ENCODE measurements at places on chromosomes 4 and X.

DNA sequence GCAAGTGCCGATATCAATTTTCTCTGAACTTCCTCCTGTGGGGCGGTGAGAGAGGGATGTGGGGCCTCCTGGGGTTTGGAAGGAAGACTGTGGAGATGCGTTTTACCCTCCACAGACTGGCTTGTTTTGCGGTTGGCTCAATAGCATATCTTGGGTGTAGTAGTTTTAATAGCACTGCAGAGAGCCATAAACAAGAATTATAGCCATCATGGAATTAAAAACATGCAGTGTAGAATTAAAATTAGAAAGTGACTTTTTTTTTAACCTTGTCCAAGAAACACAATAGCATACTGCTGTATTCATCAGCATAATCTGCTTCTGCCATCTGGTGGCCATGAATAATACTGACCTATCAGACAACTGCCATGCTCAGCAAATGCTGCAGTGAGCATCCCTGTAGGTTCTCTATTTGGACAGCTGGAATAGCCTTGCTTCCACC lies 47.3 kb upstream of the SCML1 start:
- peak; percentile 35 for ATAC-seq

GRCh38 chrX:40424259-40424658 lies 156.5 kb upstream of the ATP6AP2 start:
- ATAC-seq, result no peak

GRCh38 chr4:73086095-73086868 lies 16.8 kb upstream of the COX18 start:
- peak; percentile 52 for ATAC-seq

- no peak for ATAC-seq
Measured at GRCh38 chr4:13365195-13365594, 118.9 kb downstream of the RAB28 start.

- ATAC-seq, result peak; percentile 10
Measured at GRCh38 chrX:70134116-70134477, 850 bp downstream of the IGBP1 start.

- no peak for ATAC-seq
Measured at GRCh38 chr4:133156556-133156955, 7.5 kb downstream of the PCDH10 start.

GRCh38 chrX:80021621-80022020 lies 7.1 kb downstream of the TBX22 start:
- ATAC-seq, result no peak
